H1 (cell line): ENCODE measurements at places on chromosomes 3 and 15.

- no peak for DNase-seq
Observed at GRCh38 chr15:70062321-70062956, 35.3 kb downstream of the TLE3 start.

DNA sequence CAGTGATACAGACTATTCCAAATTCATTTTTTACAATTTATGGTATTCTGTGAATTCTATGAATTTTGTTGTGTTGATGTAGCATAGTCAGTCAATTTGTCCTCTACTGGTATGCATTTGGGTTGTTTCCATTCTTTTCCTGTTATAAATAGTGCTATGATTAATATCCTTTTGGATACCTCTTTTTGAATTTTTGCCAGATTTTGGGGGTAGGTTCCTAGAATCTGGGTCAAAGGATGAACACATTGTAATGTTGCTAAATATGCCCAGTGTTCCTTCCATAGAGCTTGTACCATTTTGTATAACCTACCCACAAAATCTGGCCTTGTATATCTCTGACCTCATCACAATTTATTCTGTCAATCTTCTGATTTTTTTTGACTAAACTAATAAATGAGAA lies 44.4 kb upstream of the C3orf38 start:
- DNase-seq = no peak

DNA sequence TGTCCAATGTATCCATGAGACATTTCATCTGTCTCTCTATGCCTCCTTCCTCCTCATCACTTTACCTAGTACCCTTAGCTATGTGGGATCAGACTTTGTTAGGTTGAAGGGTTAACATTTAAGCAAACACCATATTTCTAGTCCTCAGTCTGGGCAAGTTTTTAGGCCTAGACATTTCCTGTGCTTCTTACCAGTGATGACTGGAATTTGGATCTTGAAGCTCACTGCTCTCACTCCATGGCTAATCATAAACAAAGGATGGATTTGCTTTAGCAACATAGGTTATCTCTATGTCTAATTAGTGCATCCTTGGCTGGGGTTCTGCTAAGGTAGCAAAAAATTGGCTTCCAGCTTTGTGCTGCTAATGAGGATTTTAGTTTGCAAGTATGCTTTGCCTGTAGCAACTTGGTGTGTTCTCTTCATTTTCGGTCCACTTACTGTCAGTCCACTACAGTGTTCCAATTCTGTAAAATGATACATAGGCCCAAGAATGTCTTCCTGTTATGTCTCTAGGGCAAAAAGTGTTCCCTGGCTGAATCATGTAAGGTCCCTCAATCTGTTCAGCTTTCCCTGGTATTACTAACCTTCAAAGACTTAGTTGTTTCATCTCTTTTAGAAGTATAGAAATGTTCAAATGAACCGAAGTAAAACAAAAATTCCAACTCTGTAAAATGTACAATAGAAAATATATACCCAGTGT lies 615.4 kb downstream of the CADM2 start:
- no peak for DNase-seq

- no peak for DNase-seq
Observed at GRCh38 chr3:17290894-17291293, 406.1 kb downstream of the PLCL2 start.

- no peak for DNase-seq
Observed at GRCh38 chr3:99868311-99868646, 50.6 kb downstream of the CMSS1 start.

- no peak for DNase-seq
Observed at GRCh38 chr15:60752973-60753720, 274.2 kb upstream of the ICE2 start.

DNA sequence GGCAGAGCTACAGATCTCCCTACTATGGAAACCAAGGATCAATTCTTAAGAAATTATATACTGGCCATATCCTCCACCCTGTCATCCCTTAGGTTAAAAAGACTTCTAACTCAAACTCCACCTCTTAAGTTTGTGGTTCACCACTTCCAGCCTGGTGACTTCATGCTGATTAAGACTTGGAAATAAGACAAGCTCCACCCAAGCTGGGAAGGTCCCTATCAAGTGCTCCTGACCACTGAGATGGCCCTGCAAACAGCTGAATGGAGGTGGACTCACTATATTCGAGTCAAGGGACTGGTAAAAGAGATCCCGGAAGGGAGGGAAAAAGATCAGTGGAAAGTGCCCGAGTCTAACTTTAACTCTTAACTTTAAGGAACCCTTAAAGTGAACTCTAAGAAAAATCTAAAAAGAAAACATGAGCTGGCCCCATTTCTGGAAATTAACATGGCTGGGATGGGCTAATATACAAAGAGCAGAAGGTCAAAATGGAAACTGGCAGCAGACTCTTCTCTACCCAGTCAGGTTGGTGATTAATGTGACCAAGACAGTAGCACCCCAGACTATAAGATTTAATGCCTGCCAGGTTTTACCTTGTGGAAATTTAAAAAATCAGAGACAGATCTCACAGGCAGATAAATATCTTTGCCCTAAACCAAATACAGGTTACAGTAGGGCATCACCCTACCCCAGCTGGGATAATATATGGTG lies 43.9 kb downstream of the PPCDC start:
- no peak for DNase-seq

GRCh38 chr15:28918141-28918983 lies 32.6 kb downstream of the APBA2 start:
- DNase-seq = peak; percentile 91

DNA sequence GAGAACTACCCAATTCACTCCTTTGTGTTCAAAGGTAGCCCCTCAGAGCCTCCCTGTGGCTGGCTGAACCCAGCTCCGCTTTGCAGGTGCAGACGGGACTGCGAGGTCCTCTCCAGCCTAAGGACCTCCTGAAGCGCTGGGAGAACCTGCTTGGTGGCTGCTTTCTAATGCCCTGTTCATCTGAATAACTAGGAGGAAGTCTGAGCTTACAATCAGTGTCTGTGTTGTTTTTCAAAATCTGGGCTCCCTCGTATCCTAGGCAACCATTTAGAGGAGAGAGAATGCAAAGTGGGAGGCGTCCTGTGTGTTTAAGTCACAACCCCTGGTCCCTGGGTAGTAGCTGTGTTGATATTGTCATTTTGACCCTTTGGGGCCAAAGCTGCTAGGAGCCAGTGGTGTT lies 99.9 kb downstream of the GABRG3 start:
- peak; percentile 13 for DNase-seq

DNA sequence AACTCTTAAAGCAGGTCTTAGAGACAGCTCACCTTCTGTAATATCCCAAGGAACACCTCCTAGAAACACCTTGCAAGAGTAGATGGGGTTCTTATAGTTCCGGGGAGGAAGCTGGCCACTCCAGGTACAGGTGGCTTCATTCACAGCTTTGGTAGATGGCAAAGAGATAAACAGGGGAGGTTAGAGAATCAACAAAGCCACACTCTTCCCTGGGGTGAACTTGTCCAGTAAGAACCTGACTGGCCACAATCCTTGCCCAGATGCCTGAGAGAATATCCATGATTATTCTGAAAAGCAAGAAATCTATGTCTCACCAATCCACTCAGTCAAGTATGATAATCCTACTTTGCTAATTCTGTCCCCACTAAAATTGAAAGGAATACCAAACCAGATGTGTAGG lies 13.6 kb upstream of the RPS17 start:
- no peak for DNase-seq

GRCh38 chr3:31196881-31197364 lies 302.5 kb upstream of the GADL1 start:
- no peak for DNase-seq

GRCh38 chr3:173055228-173055933 lies 85.7 kb downstream of the SPATA16 start:
- DNase-seq = no peak

GRCh38 chr3:27728195-27729087 lies 6.3 kb upstream of the EOMES start:
- DNase-seq = no peak
